ENCODE measurements at places on chromosomes 3 and 15.

- DNase-seq = no peak
Observed at GRCh38 chr3:171306631-171307030, 153.6 kb downstream of the TNIK start.

- no peak for DNase-seq
Observed at GRCh38 chr3:38254872-38255271, 10.7 kb upstream of the SLC22A13 start.

GRCh38 chr15:90816401-90817116, 51.8 kb upstream of the FURIN start:
- no peak for DNase-seq

- DNase-seq = no peak
Observed at GRCh38 chr3:182668541-182668940, 124.8 kb upstream of the ATP11B start.

DNA sequence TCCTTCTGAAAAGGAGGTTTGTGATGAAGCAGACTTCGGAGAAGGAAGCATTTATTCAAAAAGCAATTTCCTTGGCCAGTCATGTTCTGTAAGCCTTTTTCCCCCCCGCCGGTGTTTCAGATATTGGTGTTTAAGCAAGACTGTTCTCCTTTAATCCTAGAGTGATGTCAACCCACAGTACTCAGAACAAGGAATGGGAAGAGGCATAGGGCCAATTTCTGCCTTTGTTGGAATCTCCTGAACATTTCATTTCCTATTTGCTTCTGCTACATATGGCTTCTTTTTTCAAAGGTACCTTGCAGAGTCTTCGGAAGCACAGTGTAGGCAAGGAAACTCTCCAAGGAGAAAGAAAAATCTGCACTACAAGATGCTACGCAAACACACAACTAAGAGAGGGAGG, 713.1 kb upstream of the CFAP20DC start:
- DNase-seq = no peak

GRCh38 chr15:52005748-52006701, 13.0 kb upstream of the MAPK6 start:
- DNase-seq = no peak

DNA sequence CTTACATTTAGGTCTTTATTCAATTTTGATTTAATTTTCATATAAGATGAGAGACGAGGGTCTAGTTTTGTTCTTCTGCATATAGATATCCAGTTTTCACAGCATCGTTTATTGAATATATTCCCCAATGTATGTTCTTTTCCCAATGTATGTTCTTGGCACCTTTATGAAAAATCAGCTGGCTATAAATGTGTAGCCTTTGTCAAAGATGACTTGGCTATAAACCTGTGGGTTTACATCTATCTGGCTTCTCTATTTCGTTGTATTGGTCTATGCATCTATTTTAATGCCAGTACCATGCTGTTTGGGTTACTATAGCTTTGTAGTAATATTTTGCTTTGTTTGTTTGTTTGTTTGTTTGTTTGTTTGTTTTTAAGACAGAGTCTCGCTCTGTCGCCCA, 11.7 kb upstream of the IREB2 start:
- no peak for DNase-seq

DNA sequence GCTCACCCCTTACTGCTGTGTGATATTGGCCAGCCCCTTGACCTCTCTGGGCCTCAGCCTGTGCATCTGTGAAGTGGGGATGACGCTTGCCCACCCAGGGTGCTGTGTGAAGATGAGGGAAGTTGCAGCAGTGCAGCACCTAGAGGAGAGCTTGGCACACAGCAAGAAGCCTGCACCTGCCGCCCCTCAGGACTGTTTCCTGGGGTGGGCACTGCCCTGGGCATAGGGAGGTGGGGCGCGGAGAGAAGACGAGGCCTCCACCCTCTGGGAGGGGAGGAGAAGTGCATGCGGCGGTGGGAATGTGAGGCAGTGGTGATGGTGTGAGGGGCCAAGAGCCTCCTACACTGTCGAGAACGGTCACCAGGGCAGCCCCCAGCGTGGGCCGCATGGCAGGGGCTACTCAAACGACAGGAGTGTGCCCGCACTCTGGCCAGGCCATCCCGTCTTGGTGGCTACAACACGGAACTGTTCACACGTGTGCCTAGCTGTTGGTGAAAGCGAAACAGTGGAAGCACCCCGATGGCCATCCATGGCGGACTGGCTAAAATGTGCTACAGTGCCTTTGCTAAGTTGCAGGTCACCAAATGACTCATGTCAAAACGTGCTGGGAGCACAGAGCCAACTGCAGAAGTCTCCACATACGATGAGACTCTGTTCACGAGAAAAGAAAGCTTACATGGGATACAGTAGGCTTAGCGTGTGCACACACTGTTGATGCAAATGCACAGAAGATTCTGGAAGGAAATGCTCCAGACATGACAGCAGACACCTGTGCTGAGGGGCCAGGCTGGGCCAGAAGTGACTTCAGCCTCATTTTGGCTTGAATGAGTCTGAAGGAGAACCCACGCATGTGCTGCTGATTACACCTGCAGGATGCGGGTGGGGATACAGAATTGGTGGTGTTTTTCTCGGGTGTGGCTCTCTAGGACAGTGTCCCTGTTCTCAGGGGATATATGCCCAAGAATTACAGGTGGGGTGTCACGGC, 40.4 kb upstream of the IQSEC1 start:
- DNase-seq = no peak

GRCh38 chr3:77526573-77527113, 486.7 kb downstream of the ROBO2 start:
- DNase-seq = no peak

DNA sequence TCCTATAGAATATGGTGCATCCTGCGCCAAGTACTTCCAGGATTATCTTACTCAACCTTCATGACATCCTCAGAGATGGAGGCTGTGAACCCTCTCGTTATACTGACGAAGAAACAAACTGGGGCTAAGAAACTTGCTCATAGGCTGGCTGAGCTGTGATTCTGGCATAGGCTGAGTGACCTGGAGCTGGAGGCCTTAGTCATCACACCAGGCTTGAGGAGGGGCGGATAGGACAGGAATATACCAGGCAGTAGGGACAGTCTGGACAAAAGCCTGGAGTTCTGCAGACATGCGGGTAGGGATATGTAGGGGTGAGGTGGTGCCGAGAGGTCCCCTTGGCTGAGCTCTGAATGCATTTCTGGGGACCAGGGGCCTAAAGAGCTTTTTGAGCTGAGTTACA, 18.1 kb downstream of the HEMK1 start:
- DNase-seq = no peak

- no peak for DNase-seq
Observed at GRCh38 chr15:92579931-92580470, 75.6 kb downstream of the FAM174B start.

Data from stimulated activated CD4-positive, alpha-beta T cell treated with anti-CD3 and anti-CD28 coated beads, Interleukin-1b, Interleukin-23, amount 100 ng/mL, for 24 hours (primary cell).